ENCODE measurements at places on chromosomes 5 and 9. TPM values are rescaled to one million over a fixed set of nuclear protein-coding genes. Genes with fewer than 3 reads are reported as not detected.

GRCh38 chr9:137088121-137088520 lies 1.3 kb downstream of the MAN1B1 start:
- peak overlapping the region; percentile 89 for H3K4me3 ChIP-seq
- peaks cover 36% of the 10 kb centered on the region for H3K36me3 ChIP-seq
- H3K27me3 ChIP-seq: no peaks in the 10 kb centered on the region
- peak overlapping the region; percentile 90 for H3K27ac ChIP-seq

DNA sequence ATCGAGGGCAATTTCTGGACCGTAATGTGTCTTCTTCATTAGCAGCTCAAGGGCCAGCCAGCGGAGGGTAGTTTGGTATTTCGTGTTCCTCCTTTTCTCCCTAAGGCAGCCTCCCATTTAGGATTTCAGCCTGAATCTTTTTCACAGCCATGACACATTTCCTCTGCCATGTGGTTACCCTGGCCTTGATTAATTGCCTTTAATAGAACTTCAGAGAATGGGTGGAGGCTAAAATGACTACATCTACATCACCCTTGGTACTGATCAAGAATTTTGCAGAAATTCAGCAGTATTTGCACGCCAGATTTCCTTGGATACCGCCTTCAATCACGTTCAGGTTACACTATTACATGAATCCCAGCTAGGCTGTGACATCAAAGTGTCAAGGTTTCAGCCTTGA lies 58.0 kb downstream of the ADAMTS16 start:
- DNase-seq: no peak
- no peak overlapping the region for H3K4me3 ChIP-seq
- H3K27me3 ChIP-seq: no peaks in the 10 kb centered on the region
- H3K27ac ChIP-seq: no peak overlapping the region

GRCh38 chr9:36029765-36030528 lies 6.8 kb upstream of the RECK start:
- no peaks in the 10 kb centered on the region for H3K36me3 ChIP-seq
- no peaks in the 10 kb centered on the region for H3K4me1 ChIP-seq
- no peak for DNase-seq
- peaks cover 34% of the 10 kb centered on the region for H3K27me3 ChIP-seq

DNA sequence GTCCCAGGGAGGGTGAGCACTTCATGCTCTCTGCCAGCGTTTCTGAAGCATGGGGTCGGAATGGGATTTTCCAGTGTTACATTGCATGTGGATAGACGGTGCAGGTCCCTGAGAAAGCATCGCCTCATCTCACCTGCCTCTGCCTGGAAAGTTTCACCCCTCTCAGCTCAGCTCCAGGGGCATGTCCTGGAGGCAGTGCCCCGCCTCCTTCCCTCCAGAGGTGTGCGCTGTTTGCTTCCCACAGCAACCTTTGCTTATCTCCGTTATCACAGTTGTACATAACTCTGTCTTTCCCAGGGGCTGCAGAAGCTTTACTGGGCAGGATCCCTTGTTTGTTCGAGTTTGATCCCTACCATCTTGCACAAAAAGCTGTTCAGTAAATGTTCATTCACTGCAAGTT lies 10.7 kb upstream of the CREBRF start:
- DNase-seq: no peak
- no peak overlapping the region for H3K4me3 ChIP-seq

- no peaks in the 10 kb centered on the region for H3K4me1 ChIP-seq
- H3K4me3 ChIP-seq: no peak overlapping the region
- H3K27me3 ChIP-seq: no peaks in the 10 kb centered on the region
- DNase-seq: no peak
- no peak overlapping the region for H3K27ac ChIP-seq
Measured at GRCh38 chr5:7464182-7464581, 68.2 kb downstream of the ADCY2 start.

- no peak for DNase-seq
- H3K4me1 ChIP-seq: peaks cover 24% of the 10 kb centered on the region
- H3K27me3 ChIP-seq: peaks cover 5% of the 10 kb centered on the region
- no peak overlapping the region for H3K4me3 ChIP-seq
- no peak overlapping the region for H3K27ac ChIP-seq
- no peaks in the 10 kb centered on the region for H3K36me3 ChIP-seq
Measured at GRCh38 chr5:145830594-145830993, 4.5 kb downstream of the PRELID2 start.

DNA sequence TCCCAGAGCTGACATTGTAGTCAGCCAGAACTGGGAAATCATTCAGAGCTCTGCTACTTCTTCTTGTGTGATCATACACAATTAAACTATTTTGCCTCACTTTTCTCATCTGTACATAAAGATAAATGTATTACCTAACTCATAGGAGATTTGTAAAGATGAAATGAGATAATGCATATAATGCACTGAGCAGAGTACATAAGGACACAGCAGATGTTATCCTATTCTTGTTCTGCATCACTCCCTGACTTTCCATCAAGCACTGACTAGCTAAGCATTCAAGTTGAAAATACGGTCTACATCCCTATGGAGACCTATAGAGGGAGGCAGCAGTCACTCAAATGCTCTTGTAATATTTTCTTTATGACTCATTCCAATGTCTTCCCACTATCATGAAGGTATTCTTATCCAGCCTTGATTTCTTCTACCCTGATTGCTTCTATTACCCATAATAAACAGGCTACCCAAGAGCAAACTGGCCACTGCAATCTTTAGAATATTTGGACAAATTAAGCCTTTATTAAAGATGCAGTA lies 16.3 kb upstream of the PRR16 start:
- H3K27me3 ChIP-seq: no peaks in the 10 kb centered on the region
- no peaks in the 10 kb centered on the region for H3K36me3 ChIP-seq
- no peak for DNase-seq
- H3K27ac ChIP-seq: no peak overlapping the region
- H3K4me3 ChIP-seq: no peak overlapping the region
- H3K4me1 ChIP-seq: no peaks in the 10 kb centered on the region

DNA sequence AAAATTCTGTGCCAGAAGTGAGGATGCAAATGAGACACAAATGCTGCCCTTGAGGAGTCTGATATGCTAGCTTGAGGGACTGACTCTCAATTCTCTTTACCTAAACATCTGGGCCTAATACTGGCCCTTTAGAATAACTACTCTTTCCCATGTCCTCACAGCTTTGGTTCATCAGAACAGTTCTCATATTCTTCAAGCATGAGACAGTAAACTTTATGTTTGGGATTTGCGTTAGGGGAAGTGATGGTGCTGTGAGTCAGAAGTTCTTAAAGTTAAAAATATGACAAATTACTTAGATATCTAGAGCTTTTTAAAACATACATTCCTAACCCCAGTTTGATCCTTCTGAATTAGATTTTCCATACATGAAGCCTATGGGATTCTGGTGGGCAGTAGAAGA lies 665.0 kb upstream of the RGMB start:
- no peak for DNase-seq
- no peaks in the 10 kb centered on the region for H3K36me3 ChIP-seq
- H3K4me1 ChIP-seq: no peaks in the 10 kb centered on the region
- H3K27me3 ChIP-seq: no peaks in the 10 kb centered on the region
- H3K27ac ChIP-seq: no peak overlapping the region

DNA sequence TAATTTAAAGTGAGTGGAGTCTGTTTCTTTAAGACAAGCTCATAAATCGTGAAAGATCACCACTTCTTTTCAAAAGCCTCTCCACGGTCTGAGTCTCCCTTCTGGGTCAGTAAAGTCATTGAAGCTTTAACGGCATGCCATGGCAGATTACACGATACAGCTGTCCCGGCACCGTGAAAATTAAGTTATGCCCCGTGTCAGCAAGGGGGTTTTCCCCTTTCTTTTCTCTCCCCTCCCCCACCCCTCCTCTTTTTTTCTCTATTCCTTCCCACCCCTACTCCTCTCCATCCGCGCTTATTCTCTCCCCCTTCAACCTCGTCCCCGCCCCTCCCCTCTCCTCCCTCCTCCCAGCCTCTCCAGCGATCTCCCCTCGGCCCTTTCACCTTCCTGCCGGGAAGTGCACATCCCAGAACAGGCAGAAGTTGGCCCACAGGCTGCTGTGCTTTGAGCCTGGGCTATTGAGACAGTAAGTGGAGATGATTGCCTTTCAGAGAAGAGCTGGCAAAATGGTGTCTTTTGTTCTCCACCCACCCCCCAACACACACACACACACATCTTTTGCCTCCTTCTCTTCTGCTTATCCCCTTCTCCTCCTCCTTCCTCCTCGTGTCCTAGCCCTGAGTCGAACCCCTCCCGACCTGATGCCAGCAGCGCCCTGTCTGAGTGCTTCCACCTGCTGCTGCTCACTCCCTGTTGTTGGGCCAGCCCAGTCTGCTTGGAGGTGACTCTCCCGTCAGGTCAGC lies 44.1 kb downstream of the GAS1 start:
- H3K36me3 ChIP-seq: no peaks in the 10 kb centered on the region
- H3K27me3 ChIP-seq: peaks cover 34% of the 10 kb centered on the region
- no peak overlapping the region for H3K4me3 ChIP-seq
- DNase-seq: no peak

DNA sequence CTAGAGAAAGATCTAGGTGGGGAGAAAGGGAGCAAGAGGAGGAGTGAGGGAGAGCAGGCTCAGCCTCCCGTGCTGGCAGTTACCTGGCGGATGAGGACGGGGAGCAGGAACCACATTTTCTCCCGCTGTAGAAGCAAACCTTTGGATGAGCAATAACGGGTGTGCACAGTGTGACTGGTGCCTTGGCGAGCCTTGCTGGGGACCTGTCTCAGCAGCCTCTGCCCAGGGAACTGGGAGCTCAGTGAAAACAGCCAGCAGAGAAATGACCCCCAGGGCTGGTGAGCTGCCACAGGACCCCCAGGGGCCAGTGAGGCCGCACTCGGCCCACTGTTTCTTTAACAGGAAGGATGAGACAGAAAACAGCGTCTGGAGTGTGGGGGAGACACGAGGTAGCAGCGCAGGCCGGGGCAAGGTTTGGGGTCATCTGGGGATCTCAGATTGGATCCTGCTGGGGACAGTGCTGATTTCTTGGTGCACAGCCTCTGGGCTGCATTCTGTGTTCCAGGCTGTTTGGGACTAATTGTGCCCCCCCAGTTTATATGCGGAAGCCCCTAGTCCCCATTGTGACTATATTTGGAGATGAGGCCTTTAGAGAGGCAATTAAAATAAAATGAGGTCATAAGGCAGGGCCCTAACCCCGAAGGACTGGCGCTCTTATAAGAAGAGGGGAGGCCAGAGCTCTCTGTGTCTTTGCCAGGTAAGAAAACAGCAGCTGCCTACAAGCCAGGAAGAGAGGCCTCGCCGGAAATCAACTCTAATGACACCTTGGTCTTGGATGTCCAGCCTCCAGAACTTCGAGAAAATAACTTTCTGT lies 118.8 kb upstream of the PHYKPL start:
- no peaks in the 10 kb centered on the region for H3K4me1 ChIP-seq
- peaks cover 12% of the 10 kb centered on the region for H3K27me3 ChIP-seq
- no peak overlapping the region for H3K4me3 ChIP-seq
- no peak overlapping the region for H3K27ac ChIP-seq
- H3K36me3 ChIP-seq: no peaks in the 10 kb centered on the region

DNA sequence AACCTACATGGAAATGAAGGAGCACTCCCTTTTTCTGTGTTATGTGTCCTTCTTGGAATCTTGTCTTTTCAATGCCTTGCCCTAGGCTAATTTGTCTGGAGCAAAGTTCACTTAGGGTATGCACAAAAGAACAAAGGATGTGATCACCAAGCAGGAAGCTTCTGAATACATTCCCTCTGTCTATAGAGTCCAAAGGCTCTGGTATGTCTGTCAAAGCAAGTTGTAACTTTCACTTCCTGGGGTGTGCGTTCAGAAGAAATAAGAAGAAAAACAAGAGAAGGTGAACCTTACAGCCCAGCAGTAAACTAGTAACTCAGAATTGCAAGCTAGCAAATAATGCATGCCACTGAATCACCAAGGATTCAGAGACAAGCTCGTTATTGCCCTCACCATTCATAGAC lies 31.7 kb upstream of the CDH6 start:
- H3K27me3 ChIP-seq: no peaks in the 10 kb centered on the region
- no peak overlapping the region for H3K4me3 ChIP-seq
- no peak overlapping the region for H3K27ac ChIP-seq
- H3K36me3 ChIP-seq: no peaks in the 10 kb centered on the region

DNA sequence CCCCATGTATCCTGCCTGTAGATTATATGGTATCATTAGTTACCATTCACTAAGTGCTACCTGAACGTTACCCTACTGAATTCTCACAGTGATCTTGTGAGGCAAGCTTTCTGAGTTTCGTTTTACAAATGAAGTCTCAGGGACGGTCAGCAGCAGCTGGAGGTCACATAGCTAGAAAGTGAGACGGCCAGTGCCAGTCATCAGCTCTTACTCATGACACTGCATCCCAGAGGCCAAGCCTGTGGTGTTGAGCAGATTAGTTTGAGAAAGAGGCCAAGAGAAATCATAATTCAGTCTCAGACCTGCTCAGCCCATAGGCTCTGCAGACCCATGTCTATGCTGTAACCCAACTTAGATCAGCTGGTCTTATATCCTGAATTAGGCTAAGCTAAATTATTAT lies 95.7 kb upstream of the EGFLAM start:
- H3K36me3 ChIP-seq: no peaks in the 10 kb centered on the region
- no peaks in the 10 kb centered on the region for H3K4me1 ChIP-seq
- DNase-seq: no peak
- H3K27me3 ChIP-seq: peaks cover 3% of the 10 kb centered on the region
- H3K4me3 ChIP-seq: no peak overlapping the region

- no peaks in the 10 kb centered on the region for H3K36me3 ChIP-seq
- H3K4me1 ChIP-seq: peaks cover 13% of the 10 kb centered on the region
- H3K27me3 ChIP-seq: no peaks in the 10 kb centered on the region
- H3K4me3 ChIP-seq: peak overlapping the region; percentile 24
Measured at GRCh38 chr5:126508962-126509279, 85.7 kb downstream of the GRAMD2B start.

- H3K27ac ChIP-seq: no peak overlapping the region
- no peaks in the 10 kb centered on the region for H3K4me1 ChIP-seq
- no peak overlapping the region for H3K4me3 ChIP-seq
- H3K36me3 ChIP-seq: no peaks in the 10 kb centered on the region
- peaks cover 5% of the 10 kb centered on the region for H3K27me3 ChIP-seq
Measured at GRCh38 chr5:170142196-170142595, 36.5 kb downstream of the FOXI1 start.

DNA sequence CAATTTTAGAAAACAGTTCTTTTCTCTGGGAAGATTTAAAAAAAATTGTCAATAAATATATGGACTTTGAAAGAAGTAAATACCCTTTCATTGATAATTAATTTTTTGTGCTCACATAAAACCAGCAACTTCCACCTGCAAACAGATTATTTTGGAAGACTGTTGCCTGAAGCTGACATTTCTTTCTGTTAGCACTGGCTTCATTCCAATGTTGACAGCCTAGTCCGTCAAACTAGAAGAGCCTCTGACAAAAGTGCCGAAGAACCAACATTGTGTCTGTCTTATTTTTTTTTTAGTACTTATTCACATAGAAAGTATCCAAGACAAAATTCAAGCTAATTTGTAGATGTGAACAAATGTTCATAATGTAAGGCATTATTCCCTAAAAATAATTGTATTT lies 108.6 kb upstream of the TMEM161B start:
- H3K27me3 ChIP-seq: no peaks in the 10 kb centered on the region
- H3K27ac ChIP-seq: no peak overlapping the region
- no peak overlapping the region for H3K4me3 ChIP-seq
- no peak for DNase-seq
- peaks cover 3% of the 10 kb centered on the region for H3K4me1 ChIP-seq

NKD2 gene
- total RNA-seq: 3.7 TPM

FBP1 gene
- 0.65 TPM for total RNA-seq

SPARC gene
- 0.25 TPM for total RNA-seq

MLANA gene
- total RNA-seq: not detected

LPCAT1 gene
- 71.4 TPM for total RNA-seq

NFIB gene
- not detected for total RNA-seq

ZNF618 gene
- 0.15 TPM for total RNA-seq

PCDHGB3 gene
- total RNA-seq: 0.25 TPM

DBH gene
- total RNA-seq: not detected

TICAM2 gene
- total RNA-seq: 2.5 TPM

CCDC171 gene
- 2.5 TPM for total RNA-seq

PCDHA1 gene
- not detected for total RNA-seq

PCSK1 gene
- not detected for total RNA-seq

PHYHD1 gene
- total RNA-seq: 1.1 TPM

PCDHB1 gene
- not detected for total RNA-seq

CDK9 gene
- total RNA-seq: 112 TPM

IRX2 gene
- not detected for total RNA-seq

SPATA31C2 gene
- not detected for total RNA-seq

Data from activated CD4-positive, alpha-beta memory T cell treated with anti-CD3 and anti-CD28 coated beads, Interleukin-2, amount 10 ng/mL, durations not matched to agents 7 days and 5 days (primary cell).